ENCODE measurements at places on chromosomes 13 and 19.

DNA sequence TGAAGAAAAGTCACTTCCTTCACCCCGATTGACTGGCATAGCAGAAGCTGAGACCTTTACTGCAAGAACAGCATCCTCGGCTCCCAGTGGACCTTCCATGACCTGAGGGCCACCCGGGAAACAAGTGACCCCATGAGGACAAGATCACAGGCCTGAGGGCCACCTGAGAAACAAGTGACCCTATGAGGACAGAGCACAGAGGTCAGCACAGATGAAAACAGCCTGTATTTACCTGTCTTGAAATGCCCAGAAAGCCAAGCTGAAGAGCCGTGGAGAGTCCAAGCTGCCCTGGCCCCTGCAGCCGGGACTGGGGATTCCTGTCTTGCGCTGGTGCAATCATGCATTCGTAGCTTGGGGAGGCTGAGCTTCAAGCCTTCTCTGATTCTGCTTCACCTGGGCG lies 114.2 kb upstream of the SPACA7 start:
- no peak for DNase-seq

GRCh38 chr19:28424077-28424476 lies 788.9 kb downstream of the UQCRFS1 start:
- DNase-seq = no peak

DNA sequence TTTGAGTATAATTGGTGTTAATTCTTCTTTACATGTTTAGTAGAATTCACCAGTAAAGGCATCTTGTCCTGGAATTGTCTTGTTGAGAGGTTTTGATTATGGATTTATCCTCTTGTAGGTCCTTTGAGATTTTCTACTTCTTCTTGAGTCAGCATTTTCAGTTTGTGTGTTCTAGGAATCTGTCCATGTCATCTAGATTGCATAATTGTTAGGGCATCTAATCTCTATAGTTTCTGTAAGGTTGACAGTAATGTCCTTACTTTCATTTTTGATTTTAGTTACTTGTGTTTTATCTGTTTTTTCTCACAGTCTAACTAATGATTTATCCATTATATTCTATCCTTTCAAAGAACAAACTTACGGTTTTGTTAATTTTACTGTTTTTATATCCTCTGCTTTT lies 492.0 kb downstream of the FGF9 start:
- no peak for DNase-seq

DNA sequence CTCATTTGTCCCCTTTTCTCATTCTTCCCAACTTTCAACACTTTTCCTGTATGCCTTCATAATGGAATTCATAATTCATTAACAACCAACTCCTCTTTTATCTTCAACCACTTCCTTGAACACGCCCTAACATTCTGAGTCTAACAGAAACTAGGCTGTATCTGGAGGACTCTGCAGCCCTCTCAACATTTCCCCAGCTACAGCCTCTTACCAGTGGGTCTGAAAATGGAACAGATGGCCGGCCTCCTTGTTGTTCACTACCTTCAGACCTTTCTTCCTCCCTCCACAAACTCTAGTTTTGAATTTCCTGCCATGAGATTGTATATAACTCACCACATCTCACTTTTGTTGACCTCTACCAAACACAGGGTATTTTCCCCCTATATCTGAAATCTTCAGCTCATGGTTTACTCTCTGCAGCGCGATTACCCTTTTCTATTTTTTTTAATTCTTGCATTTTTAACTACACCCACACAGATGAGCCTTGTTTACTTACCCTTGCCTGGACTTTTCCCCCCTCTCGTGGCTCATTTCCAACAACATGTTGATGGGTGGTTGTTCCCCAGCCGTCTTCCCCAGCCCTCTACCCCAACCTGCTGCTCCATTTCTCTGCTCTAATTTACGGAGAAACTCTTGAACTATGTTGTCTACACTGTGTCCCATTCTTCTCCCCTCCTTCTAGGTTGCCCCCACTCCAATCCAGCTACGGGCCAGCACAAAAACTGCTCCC lies 846 bp downstream of the ZNF790 start:
- DNase-seq = no peak

DNA sequence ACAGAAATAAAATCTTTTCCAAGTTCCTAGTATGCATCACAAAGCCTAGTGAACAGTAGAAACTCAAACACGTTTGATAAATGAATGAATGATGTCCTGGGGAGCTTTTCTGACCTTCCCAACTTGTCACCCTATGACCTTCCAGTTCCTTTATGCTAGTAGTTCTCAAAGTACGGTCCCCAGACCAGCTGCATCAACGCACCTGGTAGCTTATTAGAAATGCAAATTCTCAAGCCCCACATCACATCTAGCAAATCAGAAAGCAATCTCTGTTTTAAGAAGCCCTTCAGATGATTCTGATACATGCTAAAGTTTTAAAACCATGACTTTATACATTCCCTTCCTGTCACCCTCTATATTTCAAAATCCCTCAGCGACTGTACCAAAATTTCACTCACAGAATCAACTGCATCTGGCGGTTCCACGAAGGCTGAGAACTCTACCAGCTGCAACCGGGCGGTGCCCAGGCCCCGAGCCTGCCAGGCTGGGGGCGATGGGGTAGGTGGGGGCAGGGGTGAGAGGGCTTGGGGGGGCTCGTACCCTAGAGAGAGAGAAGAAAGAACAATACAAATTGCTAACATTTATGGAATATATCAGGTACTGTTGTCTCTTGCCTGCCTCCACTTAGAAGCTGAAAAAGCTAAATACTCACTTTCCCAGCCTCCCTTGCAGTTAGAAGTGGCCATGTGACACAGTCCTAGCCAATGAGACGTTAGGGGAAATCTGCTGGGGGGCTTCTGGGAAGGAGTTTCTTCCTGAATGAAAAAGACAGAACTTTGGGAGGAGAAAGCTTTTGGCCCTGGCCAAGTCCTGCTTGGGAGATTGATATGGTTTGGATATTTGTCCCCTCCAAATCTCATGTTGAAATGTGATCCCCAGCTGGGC lies 13.3 kb downstream of the CD37 start:
- DNase-seq = no peak

- DNase-seq = no peak
Observed at GRCh38 chr19:485583-486236, 10.6 kb upstream of the MADCAM1 start.

DNA sequence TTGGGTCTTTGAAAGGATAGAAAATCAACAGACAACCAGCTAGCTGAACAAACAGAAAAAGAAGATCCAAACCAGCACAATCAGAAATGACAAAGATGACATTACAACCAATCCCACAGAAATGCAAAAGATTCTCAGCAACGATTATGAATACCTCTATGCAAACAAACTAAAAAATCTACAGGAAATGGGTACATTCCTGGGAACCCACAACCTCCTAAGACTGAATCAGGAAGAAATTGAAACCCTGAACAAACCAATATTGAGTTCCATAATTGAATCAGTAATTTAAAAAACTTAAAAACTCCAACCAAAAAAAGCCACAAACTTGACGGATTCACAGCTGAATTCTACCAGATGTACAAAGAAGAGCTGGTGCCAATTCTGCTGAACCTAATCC lies 20.9 kb upstream of the C1QTNF9B start:
- no peak for DNase-seq

GRCh38 chr19:43731346-43731745 lies 15.5 kb downstream of the IRGC start:
- DNase-seq = no peak

GRCh38 chr19:18282021-18282787 lies 782 bp upstream of the JUND start:
- DNase-seq = no peak

GRCh38 chr19:10718205-10719196 lies 622 bp downstream of the DNM2 start:
- DNase-seq = no peak
